CD14-positive monocyte (primary cell): ENCODE measurements at places on chromosomes 13 and 19.

DNA sequence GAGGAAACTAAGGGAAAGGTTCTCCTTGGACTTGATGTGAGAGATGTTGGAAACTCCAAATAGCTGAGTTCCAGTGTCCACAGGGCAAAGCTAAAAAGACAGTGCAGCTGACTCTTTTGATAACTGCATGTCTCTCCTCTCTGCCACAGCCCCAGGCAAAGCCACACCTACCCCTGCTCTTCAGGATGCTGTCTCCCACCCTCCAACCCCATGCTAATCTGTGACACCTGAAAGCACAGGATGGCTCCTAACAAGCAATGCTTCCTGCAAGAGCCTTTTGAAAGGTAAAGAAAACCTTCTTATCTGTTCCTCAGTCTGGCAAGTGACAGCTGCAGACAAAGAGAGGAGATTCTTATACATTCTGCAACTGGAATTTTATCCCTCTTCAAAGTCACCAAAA lies 14.5 kb downstream of the SLC46A3 start:
- no peak for DNase-seq

GRCh38 chr19:18662972-18663732 lies 20.3 kb upstream of the CRTC1 start:
- DNase-seq: no peak

DNA sequence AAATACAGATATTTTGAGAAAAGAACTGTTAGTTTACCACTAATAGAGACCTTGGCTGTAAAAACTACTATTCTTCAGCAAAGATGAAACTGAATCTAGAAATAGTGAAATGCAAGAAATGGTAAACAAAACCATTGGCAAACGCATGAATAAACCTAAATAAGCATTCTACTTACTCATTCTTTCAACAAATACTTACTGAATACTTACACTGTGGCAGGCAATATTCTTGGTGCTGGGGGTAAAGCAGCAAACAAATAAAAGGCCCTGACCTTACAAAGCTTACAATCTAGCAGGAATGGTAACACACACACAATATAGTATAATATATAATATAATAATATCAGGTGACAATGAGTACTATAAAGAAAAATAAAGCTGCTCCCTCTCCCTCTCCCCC lies 38.7 kb downstream of the KATNAL1 start:
- no peak for DNase-seq

DNA sequence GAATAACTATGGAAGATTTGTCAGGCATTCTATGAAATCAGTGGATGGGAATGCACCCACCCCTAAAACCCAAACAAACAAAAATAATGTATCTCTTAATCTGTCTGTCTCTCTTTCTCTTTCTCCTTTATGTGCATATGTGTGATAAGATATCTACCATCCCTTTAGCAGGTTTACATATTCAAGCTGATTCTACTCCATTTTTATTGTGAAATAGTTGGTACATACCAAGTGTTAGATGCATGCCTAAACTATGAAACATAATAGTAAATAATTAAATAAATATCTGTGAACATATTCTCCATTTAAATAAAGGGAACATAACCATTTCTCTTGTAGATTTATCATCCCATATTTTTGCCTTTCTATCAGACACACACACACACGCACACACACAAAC lies 121.8 kb upstream of the PCDH9 start:
- no peak for DNase-seq

DNA sequence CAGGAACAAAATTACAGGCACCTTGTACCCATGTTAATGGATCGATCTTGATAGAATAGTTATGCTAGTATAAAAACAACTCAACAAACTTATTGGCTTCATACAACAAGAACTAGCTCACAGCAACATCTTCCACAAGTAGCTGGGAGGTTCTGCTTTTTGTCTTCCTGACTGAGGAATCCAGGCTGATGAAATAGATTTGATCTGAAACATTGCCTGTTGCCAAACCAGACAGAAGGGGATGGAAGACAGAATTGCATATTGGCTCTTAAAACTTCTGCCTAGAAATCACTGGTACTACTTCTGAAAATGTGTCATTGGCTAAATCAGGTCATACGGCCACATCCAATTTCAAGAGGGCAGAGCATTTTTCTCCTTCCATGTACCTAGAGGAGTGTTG lies 267.3 kb downstream of the RFC3 start:
- no peak for DNase-seq

DNA sequence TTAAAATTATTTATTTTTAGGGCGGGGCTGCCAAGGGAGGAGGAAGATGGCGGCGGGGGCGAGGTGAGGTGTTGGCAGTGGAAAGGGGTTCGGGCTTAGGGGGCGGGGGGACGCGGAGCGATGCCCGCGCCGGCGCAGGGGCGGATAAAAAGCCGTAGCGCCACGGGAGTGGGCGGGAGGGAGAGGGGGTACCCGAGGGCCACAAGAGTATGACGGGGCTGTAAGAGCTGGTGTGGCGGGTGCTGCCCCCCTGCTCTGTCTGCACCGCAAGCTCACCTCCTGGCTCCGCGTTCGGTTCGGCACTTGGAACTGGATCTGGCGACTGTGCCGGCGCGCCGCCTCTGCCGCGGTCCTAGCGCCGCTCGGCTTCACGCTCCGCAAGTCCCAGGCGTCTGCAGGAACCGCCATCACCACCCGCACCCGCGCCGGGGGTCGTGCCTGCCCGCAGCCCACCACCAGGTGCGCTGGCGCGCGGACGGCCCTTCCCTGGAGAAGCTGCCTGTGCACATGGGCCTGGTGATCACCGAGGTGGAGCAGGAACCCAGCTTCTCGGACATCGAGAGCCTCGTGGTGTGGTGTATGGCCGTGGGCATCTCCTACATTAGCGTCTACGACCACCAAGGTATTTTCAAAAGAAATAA lies 265.2 kb upstream of the SGCG start:
- no peak for DNase-seq

- DNase-seq: no peak
Measured at GRCh38 chr13:63149375-63149774, 1733.7 kb upstream of the PCDH20 start.

DNA sequence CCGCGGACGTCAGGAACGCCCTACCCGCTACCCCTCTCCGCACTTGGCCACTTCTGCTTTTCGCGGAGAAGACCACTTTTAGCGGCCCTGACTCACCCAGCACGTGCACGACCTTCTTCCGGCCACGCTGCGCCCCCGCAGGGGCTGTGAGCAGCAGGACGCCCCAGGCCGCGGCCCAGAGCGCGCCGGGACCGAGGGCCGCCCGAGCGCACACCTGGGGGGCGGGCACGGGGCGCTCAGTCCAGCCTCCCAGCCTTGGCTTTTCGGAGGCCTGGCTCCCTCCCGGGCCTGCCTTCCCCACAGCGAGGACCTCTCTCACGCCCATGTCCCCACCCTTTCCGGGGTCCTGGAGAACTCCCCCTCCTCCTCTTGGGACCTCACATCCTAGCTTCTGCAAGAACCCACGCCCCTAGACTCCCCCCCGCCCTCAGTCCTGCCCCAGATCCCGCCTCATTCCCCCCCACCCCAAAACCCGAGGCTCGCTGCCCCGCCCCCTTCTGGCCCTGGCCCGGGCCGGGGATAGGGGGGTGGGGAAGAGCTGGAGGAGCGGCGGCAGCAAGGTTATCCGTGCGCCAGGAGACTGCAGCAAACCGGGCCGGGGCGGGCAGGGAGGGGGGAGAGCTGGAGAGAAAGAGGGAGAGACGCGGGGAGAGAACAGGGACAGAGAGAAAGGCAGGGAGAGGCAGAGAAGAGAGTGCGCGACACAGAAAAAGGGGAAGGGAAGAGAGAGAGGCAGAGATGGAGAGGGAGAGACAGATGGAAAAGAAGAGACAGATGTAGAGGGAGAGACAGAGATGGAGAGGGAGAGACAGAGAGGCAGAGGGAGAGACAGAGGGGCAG lies 11.5 kb downstream of the TM6SF2 start:
- DNase-seq: peak; percentile 11

DNA sequence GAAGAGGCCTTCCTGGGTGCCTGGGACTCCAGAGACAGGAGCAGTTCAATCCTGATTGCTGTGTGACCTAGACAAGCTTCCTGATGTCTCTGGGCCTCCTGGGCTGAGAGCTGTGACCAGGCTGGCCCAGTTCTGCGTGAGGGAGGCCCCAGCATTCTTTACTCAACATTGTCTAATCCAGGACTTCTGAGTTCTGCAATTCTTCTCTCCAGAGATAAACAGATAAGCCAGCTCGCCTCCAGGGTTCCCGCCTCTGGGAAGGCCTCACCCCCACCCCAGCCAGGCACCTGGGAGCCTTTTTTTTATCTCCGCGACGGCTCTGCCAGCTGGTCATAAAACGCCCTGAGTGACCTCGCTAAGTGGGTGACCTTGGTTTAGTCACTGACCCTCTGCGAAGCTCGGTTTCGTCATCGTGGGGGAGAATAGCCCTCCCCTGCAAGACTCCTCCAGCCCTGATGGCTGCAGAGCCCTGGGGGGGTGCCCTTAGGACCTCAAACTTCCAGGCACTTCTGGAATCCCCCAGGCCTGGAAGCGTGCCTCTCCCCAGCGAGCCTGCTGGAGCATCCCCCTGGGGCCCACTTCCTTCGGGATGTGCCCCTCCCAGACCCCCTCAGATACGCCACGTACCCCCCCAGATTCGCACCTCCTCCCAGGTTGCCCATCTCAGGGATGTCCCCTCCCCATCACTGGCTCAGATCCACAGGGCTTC lies 1.9 kb downstream of the SULT2B1 start:
- DNase-seq: no peak

DNA sequence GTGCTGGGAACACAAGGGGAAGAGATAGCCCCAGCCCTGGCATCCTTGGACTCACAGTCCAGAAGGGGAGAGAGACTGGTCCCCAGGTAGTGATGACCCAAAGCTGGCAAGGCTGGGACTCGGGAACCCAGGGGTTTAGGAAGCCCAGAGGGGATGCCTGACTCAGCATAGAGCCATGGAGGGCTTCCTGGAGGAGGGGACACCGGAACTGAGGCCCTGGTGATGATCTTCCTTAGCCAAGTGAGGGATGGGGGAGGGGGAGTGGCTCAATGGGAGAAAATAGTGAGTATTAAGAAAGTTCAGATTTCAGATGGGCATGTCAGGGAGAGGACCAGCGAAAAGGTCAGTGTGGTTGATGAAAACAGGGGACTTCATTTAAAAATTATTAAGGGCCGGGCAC lies 26.8 kb downstream of the EXOC3L2 start:
- DNase-seq: no peak

DNA sequence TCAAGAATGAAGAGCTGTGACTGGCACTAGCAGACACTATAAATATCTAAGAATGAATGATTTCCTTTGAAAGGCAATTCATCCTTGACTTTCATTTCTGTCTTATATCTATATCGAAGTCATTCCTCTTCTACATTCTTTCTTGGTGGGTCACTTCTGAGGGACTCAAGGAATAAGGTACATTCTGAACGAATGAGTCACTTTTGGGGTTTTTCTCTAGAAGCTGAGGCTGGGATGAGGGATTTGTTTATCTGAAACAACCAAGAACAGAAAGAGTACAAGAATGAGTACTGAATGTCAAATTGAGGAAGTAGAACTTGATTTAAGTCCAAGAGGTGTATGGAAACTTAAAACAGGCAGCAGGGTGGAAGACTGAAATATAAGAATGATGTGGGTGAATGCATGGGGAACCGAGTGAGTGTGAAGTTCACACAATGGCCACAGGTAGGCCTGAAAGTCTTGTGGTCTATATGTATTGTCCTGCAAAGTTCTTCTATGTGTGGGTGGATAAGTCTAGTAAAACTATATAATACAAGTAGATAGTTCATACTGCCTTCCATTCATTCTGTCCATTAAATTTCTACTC lies 343.9 kb downstream of the OXGR1 start:
- no peak for DNase-seq

GRCh38 chr13:110561344-110562035 lies at the start of gene RAB20:
RAB20 (minus strand) TSS chr13:110561722; CDS start chr13:110561519, 203 bp downstream.
- DNase-seq: peak; percentile 89

GRCh38 chr13:26280295-26280694 lies 26.4 kb downstream of the CDK8 start:
- no peak for DNase-seq

DNA sequence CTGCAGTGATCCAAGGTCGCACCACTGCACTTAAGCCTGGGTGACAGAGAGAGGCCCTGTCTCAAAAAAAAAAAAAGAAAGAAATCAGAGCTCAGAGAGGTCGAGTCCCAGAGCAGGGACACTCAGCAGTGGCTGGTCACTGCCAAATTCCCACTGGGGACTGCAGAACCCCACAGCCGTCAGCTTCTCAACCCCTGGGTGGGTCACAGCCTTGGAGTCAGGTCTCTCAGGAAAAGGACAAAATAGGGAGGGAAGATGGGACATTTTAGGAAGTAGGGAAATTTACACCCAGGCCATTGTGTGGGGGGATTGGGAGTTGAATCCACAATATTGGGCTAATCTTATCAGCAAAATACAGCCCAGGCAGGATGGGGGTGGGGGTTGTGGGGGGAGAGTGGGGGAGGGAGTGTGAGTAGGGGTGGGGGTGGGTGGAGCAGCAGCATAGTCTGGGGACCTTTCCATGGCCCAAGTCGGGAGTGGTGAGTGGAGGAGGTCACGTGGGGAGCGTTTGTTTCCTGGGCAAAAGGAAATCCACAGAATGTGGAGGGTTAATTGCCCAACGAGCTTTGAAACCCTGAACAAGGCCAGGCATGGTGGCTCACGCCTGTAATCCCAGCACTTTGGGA lies 5.0 kb upstream of the CCDC194 start:
- DNase-seq: no peak

DNA sequence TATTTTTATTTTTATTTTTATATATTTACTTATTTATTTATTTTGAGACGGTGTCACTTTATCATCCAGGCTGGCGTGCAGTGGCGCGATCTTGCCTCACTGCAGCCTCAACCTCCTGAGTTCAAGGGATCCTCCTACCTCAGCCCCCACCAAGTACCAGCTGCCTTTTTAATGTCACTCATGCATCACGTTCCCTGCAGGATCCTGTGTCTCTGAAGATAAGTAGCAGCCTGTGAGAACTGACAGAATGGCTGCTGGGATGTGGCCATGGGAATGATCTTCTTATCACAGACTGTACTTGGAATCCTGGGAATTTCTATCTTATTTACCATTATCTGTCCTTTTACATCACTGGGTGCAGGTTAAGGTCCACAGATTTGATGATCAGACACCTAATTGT lies 9.2 kb upstream of the ZNF761 start:
- DNase-seq: no peak

GRCh38 chr13:36090592-36090991 lies 40.6 kb downstream of the DCLK1 start:
- DNase-seq: no peak

- DNase-seq: no peak
Measured at GRCh38 chr13:48497669-48498068, 35.2 kb downstream of the RCBTB2 start.

GRCh38 chr13:111977179-111977506 lies 89.8 kb upstream of the SOX1 start:
- DNase-seq: no peak
